ENCODE measurements at places on chromosomes 2 and 18. TPM values are rescaled to one million over a fixed set of nuclear protein-coding genes. Genes with fewer than 3 reads are reported as not detected.

GRCh38 chr2:108640731-108641130, 78.6 kb upstream of the RANBP2 start:
- no peak for DNase-seq

DNA sequence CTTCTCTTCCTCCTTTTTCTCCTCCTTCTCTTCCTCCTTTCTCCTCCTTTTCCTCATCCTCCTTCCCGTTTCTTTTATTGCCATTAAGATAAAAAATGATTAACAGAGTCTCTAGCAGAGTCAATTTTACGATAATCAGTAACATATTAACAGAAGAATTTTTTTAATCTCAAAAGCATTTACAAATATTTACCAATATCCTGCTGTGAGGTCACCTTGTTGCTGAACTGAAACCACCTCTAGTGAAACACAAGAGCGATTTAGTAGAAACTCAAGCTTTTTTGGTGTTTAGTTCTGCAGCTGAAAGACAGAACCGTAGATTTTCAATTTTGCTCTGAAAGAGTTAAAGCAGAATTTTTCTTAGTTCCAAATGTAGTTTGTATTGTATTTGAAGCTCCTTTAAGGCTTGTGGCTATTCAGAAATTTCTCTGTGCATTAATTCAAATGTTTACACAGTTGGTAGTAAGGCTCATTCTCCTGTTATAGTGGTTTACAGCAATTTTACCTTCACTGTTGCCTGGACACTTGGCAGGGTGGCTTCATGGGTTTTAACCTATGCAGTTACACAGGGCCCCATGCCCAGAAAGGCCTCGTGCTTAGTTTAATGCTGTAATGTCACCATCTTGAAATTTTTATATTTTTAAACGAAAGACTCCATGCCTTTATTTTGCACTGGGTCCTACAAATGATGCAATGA, 1106.6 kb upstream of the FAM98A start:
- no peak for DNase-seq

GRCh38 chr2:22999951-23000350, 385.0 kb upstream of the KLHL29 start:
- no peak for DNase-seq

DNA sequence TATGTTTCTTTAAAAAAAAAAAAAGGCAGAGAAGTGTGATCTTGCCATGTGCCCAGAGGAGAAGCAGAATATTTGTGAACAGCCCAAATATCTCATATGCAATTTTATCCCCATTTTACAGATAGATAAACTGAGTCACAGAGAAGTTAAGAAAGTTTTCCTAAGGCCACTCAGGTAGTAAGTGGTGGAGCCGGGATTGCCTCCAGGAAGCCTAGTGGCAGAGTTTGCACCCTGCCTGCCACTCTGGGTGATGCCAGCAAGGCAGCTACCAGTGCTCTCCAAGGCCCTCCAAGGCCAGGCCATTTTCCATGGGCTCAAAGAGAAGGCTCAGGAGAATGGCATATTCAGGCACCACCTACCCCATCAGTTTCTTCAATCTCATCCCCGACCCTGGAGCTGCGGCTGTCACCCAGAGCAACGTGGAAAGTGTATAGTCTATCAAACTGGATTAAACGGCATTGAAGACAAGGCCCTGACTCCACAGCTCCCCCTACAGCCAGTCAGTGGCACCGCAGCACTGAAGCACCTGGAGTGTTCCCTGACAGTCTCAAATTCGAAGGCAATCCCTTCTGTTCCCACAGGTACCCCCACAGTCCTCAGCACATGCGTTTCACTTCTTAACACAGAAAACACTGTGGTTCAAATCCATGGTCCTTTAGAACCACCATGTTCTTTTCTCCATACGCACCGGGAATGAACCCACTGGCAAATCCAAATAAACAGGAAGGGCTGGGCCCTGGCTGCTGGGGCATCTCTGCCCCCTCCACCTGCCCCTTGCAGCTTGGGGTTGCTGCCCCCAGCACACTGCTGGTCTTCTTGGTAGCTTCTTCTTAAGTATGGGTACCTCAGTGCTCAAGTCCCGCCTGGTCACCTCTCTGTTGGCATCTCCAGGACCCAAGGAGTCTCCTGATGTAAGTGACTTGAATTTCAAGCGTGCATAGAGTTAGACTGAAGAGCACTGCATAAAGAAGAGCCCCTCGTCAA, 175.3 kb downstream of the INHBB start:
- DNase-seq, result no peak

DNA sequence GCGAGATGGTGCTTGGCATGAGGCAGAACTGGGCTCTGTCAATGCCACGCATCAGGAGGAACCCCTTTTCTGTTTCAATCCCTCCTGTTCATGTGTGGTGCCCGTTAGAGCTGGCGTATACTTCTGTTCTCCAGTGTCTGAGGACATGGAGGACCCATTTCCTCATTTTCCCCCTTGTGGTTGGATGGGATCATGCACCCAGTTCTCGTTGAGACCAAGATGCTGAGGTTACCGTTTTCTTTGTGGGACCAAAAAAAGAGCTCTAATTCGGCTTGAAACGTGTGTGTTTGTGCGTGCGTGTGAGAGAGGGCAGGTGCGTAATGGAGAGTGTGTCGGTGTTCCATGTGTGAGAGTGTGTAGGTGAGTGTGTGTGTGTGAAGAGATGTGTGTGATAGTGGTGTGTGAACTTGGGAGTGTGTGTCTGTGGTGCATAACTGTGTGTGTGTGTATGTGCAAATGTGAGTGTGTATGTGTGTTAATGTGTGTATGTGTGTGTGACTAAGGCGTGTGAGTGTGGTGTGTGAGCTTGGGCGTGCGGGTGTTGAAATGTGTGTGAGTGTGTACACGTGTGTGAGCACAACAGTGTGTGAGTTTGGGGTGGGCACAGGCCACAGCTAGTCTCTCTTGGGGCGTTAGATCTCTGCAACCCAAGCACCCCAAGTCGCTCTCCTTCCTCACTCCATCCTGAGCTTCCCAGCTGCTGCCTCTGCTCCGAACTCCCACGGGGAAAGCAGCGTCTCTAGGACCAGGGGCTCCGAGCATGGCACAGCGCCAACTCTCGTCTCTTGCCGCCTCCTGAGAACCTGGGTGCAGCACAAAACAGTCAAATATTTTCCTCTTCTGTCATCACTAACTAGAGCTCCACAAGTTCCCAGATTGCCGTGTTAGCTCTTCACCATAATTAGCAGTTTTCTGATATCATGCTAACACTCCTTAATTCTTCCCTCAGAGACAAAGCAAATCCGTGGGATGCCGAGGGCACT, 75.8 kb downstream of the LONRF2 start:
- DNase-seq, result no peak

DNA sequence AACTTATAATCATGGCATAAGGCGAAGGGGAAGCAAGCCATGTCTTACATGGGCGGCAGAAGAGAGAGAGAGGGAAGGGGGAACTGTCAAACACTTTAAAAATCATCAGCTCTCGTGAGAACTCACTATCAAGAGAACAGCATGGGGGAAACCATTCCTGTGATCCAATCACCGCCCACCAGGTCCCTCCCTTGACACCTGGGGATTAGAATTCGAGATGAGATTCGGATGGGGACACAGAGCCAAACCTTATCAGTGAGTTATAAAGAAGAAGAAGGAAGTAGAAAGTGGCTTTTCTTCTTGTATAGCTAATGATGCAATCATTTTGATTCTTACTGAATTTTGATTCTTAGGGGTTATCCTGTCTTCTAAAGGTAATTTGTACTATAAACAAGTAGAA, 51.4 kb downstream of the SMCHD1 start:
- no peak for DNase-seq

GRCh38 chr2:64212801-64213321, 68.6 kb upstream of the PELI1 start:
- DNase-seq, result no peak

GRCh38 chr2:20356042-20356441, 5.4 kb upstream of the PUM2 start:
- DNase-seq, result no peak

- no peak for DNase-seq
These were observed 252.8 kb downstream of the MREG start for GRCh38 chr2:215760557-215760956.

- no peak for DNase-seq
These were observed 36.6 kb downstream of the KIDINS220 start for GRCh38 chr2:8800821-8801220.

DNA sequence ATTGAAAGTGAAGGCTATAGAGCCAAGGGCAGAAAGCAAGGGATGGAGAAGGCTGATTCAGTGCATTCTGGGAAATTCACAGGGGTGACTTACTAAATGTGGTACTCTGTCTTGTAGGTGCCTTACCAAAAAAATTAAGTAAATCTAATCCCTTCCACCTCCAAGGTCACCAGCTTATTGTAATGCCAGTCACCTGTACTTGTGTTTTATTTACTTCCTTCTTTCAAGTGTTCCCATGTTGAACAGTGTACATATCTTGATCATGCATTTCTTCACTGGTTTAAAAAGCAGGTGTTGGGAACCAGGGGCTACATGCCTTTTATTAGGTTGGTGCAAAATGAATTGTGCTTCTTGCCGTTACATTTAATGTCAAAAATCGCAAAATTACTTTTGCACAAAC, 137.0 kb upstream of the ARHGAP28 start:
- no peak for DNase-seq

- no peak for DNase-seq
These were observed 9.0 kb upstream of the MARCO start for GRCh38 chr2:118932949-118933348.

- DNase-seq, result no peak
These were observed 140.4 kb downstream of the FAM161A start for GRCh38 chr2:61713457-61713856.

GRCh38 chr2:58520903-58521302, 279.8 kb upstream of the FANCL start:
- DNase-seq, result no peak

GRCh38 chr2:195559431-195559914, 97.6 kb upstream of the SLC39A10 start:
- peak; percentile 93 for DNase-seq

DNA sequence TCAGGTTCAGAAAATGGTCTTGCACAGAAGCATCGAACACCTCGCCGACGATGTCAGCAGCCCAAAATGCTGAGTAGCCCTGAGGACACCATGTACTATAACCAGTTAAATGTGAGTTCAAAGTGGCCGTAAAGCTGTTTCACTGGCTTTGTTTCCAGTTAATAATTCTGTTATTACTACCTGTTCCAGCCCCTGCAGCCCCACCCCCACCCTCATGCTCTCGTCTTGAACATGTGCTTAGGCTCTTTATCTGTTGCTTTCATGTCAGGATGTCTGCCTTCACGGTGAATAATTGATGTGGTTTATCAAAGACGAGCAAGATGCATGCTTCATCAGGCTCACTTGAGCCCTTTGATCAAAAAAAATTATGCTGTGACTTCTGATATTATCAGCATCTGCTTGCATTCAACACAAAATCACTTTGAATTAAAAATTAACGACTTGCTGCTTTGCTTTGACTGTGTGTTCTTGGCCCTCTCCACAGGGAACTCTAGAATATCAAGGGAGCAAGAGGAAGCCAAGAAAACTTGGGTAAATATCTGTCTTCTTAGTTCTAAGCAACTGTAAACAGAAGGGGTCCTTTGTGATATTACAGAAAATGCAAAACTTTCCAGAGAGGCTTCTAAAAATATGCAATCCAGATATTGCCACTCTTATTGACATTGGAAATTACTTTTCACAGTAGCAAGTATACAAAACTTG, 63.4 kb upstream of the SP5 start:
- peak; percentile 17 for DNase-seq

- no peak for DNase-seq
These were observed 22.3 kb downstream of the DNAH7 start for GRCh38 chr2:196046123-196046917.

- DNase-seq, result no peak
These were observed 6.4 kb downstream of the CELF4 start for GRCh38 chr18:37559194-37559593.

DNA sequence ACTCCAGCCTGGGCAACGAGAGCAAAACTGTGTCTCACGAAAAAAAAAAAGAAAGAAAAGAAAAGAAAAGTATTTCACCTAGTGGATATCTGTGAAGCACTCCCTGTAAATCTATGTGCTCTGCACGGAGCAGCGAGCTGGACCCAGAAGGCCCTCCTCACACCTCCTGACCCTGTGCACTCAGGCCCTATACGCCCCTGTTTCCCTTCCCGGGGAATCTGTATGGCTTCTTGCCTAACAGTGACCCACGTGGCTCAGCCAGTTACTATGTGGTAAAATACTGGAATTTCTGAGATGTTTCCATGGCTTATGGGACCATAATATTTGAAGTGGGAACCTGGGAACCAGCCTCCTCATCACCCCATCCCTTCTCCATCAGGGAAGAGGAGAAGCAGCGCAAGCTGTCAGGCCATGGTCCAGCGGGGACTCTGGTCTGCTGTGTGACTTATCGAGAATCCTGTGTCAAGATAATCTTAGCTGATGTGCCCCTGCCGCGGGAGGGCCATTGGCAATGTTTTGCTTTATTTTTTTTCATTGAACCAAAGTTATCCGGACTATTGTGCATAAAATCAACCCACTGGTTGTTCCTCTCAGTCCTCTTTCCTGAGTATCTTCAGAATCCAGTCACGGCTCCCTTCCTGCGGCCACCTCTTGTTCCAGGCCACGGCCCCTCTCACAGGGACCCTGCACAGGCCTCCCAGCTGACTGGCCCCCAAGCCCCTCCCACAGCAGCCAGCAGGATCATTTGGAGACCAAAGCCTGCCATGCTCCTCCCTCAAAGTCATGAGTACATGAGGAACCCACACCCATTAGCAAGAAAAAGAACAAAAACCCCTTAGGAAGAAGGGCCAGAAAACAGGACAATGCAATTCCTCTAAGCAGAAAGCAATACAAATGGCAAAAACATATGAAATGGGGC, 30.6 kb downstream of the SDC1 start:
- DNase-seq, result no peak

DNA sequence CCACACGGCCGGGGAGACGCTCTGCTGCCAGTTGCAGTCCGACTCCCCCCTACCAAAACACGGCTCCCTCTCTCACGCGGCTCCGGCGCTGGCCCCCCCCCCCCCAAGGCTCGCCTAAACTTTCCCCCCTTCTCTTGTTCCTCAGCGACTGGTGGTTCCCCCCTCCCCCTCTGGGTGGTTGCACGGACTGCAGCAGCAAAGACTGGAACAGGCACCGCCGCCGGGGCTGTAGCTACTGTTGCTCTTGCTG, 281 bp downstream of the XPO1 start:
- no peak for DNase-seq

DNA sequence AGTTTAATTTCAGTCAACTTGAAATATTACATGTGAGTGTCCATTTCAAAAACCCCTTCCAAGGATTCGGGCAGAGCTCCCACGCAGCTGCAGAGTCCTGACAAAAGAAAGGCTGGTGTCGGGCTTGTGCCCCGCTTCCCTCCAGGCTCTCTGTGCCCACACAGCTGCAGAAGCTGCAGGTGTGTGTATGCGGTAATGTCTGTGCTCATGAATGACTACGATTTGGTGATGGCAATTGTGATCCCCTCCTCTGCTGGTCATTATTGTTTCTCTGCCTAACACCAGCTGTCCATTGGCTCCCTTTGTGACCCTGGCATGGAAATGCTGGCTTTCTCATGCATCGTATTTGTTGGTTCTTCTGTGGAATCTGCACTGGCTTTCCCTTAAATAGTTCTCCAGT, 224.8 kb downstream of the NUP35 start:
- no peak for DNase-seq

CFAP221 gene
- not detected for total RNA-seq

CRYGD gene
- total RNA-seq, result not detected

PIEZO2 gene
- not detected for total RNA-seq

LMAN1 gene
- 26.1 TPM for total RNA-seq

GPR155 gene
- total RNA-seq, result 9.0 TPM

KCNG3 gene
- total RNA-seq, result 0.25 TPM
